ENCODE measurements at places on chromosomes 2 and 18.

DNA sequence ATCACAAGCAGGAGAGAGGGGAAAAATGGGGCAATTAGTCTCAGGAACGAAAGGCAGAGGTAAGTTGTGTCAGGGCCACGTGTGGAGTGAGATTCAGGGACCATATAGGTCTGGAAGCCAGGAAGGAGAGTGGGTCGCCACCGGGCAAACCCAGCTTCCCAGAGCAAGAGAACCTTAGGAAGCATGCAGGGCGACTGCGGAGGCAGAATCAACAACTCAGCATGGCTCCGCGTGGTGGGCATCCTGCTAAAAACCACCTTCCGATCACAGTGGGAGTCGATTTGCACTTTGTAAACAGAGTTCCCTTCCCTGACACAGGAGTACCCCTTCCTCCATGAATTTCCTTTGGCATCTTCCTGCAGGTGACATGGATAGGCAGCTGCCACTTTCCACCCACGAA, 114.6 kb downstream of the TTC32 start:
- DNase-seq = no peak

GRCh38 chr2:164719996-164720941, 99.0 kb upstream of the GRB14 start:
- DNase-seq = no peak

GRCh38 chr2:171348056-171348455, 85.7 kb downstream of the METTL8 start:
- DNase-seq = no peak

DNA sequence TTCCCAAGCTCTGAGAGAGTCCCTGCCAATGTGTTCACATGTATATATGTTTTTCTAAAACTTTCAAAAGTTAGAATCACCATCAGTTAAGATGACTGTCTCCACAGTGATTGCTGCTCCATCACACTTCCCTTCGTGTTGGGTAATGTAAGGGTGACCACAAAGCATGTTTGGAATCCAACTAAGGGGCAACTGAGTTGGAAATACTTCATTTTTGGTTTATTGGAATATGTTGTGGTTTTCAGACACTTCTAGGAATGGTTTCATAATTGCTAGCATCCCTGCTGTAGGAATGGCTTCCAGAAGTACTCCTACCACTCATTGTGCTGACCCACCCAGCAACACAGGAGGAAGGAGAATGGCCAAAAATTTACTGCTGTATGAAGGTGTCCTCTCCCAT, 212.5 kb upstream of the GULP1 start:
- no peak for DNase-seq

DNA sequence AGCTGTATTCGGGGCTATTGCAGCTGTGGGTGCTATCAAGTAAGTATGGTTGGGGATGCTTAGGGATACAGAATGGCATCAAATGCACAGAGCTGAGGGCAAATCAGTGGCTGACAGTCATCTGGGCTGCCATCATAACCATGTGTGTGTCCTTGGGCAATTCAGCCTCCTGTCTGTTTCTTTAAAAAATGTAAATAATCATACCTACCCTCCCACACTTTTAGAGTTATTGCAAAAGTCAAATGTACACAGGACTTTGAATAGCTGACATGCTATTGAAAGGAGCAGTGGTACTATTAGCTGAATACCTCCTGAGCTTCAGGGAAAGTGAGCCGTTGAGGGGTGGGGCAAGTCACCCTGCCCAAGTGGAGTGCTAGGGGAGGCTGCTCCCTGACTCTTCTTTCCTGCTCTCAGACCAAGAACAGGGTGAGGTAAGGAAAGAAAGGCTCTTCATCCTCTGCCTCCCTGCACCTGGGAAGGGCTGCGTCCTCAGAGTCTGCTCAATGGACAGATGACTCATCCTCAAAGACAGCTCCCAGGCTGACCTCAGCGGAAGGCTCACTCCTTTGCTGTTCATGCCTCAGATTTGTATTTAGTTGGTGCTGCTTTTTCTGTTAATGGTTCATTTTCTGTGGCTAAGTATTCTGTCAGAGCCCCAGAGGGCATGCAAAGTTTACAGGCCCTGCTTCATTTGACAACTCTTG, 54.9 kb upstream of the BZW1 start:
- no peak for DNase-seq

DNA sequence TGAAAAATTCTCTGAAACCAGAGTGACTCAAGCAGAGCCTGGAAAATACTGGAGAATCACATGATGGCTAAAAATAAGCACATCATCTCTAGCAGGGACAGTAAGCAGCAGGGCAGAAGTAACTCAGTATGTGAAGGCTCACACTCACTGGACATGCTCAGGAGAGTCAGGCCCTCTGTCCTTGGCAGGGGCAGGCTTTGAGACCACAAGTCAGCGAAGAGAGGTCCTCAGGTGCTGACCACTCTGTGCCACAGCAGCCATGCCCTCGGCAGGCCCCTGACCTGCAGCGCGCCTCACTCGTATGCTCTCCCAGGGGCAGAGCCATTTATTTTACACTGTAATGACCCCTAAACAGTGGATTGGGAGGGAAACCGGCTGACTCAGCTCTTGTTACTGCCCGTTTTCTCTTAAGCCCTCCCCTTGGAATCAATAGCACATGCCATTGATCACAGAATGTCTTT, 76.8 kb downstream of the MAPRE2 start:
- DNase-seq = no peak

DNA sequence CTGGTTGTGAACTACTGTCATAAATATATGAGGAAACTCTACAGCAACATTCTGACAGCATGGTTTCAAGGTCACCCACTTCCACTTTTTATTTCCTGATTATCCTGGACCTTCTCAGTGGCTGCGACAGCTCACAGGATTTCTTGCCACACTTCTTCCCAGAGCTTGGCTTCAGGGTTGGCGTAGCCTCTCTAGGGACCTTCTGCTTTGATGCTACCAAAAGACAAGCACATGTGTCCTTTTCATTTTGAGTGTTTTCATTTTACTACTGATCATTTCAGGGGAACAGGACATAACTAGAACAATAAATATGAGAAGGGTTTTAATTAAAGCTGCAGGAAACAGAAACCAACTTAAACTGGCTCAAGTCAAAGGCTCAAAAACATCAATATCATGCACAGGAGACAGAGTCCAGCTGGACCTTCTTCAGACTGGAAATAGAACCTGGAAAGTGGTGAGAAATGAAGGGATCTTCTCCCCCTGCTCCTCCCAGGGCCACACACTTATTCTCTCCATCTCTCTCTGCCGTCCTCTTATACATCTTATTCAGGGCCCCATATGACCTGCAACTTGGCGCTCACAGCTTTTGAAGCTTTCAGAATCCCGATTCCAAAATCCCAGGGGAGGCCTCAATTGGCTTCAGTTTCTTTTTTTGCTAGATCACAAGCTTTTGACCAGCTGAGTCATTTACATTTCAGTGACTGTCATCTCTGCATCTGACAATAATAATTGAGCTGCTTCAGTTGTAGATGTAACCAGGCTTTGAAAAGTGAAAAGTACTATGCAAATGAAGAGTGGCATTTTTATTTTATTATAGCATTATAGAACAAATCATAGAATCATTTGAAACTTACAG, 9.7 kb downstream of the VIT start:
- DNase-seq = no peak

DNA sequence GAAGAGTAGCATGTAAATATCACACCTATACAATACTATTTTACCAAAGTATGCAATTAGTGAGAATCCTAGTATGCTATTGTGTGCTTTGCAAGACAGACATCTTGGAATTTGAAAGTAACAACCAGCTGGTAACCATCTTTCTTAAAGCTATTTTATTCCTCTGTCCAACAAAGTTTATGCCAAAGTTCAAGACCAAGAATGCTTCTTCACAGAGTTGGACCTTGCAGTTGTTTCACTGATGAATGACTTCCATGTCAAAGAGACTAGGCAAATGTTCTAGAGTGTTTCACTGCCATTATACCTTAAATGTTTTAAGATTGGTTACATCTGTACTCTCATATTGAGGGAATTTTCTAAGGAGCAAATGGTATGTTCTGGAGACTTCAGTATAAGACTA, 215.2 kb upstream of the CRIM1 start:
- DNase-seq = no peak

GRCh38 chr2:228798458-228799207, 472.5 kb downstream of the PID1 start:
- DNase-seq = no peak

- no peak for DNase-seq
Measured at GRCh38 chr2:17309741-17310339, 208.4 kb downstream of the RAD51AP2 start.

- DNase-seq = no peak
Measured at GRCh38 chr2:98347298-98348065, 1.2 kb downstream of the CNGA3 start.

DNA sequence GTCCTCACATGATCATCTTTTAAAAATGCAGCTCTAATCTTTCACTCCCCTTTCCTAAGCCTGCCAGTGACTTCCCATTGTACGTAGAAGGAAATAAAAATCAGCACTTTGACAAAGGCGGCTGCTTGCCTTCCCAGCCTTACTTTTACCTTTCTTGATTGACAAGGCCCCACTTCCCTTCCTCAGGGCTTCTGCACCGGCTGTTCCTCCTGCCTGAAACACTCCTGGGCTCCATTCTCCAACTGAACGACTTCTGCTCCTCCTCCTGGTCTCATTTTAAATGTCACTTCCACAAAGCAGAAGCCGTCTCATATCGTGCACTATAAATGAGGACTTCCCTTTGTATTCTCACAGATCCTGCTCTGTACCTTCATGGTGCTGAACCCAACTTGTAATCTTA, 56.1 kb downstream of the OSBPL6 start:
- no peak for DNase-seq

- no peak for DNase-seq
Measured at GRCh38 chr2:40166006-40166405, 285.9 kb downstream of the SLC8A1 start.

DNA sequence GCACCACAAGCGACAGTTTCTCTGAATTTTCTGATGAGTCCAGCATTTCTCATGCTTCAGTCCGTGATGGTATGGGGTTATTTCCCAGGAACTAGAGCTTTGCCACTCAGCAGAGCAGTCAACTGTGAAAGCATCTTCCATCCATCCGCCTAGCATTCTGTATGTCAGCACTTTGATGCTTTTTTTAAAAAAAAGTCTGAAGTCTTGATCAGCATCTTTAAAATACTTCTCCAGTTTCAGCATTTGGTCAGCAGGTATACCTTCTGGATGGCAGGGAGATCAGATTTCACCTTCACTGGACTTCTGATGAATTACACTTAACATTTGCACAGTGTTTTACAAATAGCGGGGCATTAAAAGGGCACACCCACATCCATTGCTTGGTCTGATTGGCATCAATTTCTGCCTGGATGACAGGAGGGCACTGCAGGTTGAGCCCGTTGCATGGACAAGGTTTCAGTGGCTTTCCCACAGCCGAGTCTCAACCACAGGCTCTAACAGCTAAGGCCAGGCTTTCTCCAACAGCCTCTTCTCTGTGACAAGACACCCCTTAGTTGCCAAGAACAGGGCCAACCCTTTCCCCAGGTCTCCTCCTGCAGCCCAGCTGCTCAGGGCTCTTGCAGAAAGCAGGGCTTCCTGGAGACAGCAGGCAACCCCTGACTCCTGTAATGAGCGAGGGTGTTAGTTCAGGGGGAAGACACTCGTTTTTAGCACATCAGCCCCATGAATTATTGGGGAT, 54.0 kb downstream of the EMILIN2 start:
- no peak for DNase-seq

DNA sequence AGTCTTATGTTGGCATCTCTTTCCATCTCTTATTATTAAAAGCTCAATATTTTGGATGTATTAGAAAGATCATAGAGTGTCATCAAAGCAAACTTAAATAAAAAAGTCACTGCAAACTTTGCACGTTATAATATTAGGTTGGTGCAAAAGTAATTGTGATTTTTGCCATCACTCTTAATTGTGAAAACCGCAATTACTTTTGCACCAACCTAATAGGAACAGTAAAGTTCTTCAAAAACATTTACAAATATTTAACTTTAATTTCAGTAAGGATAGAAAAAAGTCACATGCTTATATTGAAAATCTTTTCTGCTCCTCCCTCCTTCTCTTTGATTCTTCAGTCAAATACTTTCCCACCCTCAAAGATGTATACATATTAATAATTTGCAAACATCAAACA, 51.5 kb downstream of the ZNF521 start:
- no peak for DNase-seq

- no peak for DNase-seq
Measured at GRCh38 chr18:48825101-48825745, 125.5 kb downstream of the SMAD7 start.

DNA sequence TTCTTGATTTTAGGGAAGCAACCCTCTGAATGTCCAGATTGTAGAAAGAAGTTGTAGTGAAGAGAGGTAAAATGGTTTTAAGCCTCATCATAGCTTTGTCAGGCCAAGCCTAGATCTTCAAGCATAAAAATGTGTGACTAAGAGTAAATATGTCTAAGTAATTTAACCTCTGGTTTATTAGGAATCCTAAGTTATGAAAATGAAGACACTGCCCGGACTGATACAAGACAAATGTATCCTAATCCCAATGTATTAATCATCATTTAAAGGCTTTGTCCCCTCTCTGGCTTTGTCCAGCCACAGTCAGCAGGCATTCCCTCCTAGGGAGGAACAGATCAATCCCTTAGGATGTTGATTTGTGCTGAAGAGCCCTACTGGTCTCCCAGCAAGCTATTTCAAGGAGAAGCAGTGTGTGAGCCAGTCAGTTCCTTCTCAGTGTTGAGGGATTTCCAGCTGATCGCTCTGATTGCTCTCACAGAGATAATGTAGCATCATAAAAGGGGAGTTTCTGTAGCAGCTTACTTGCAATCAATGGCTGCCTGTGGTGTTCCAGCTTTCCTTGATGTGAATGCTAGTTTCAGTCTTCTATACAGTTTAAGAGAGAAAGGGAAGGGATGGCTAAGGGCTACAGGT, 796.1 kb downstream of the EPHA4 start:
- no peak for DNase-seq

- DNase-seq = no peak
Measured at GRCh38 chr18:78430131-78430758, 549.4 kb upstream of the SALL3 start.

DNA sequence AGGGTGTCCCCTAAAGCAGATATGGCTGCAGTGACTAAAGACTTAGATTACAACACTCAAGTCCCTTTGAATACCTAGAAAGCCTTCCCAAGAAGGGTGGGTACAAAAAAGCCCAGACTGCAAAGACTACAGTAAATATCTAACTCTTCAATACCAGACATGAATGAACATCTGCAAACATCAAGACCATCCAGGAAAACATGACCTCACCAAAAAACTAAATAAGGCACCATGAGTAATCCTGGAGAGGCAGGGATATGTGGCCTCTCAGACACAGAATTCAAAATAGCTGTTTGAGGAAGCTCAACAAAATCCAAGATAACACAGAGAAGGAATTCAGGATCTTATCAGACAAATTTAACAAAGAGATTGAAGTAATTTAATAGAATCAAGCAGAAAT, 138.2 kb upstream of the OTOS start:
- no peak for DNase-seq
